ENCODE measurements at places on chromosomes 3 and 15. TPM values are rescaled to one million over a fixed set of nuclear protein-coding genes. Genes with fewer than 3 reads are reported as not detected.

Gene FAM131A
- total RNA-seq = 27.1 TPM

Gene IL12A
- total RNA-seq = not detected

Gene CD200
- 0.27 TPM for total RNA-seq

Gene HTR3D
- total RNA-seq = not detected

DNA sequence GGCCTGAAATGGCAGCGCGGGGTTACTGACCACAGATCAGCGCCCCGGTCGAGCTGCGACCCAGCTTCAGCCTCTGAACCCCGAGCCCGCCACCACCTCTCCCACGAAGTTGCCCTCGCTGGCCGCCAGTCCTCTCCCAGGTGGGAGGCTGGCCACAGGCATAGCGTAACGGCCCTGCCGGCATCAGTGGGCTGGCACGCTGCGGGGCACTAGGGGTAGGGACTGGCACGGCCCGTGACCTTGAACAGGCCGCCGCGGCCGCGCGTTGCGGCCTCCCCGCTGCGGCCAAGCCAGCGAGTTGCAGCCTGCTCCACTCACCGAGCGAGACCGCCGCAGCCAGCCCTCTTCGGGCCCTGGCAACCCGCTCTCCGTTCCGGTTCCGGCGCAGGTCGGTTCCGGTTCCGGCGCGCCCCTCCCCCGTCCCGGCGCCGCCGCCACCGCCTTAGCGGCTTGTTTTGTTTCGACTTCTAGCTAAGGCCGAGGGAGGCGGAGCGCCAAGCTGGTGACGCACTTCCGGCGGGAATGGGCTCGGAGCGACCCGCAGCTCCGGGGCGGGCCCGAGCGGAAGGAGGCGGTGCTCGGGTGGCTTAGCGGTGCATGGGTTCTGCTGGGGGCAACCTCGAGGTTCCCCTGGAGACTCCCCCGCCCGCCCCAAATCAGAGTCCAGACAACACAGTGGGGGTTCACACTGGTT is at the start of gene USP19:
Gene USP19, minus strand, starts transcription at position 386 of the 694 bp plus-strand sequence. CDS start 1,678 bp downstream, outside the sequence.
- DNase-seq = peak; percentile 97
- no peaks in the 10 kb centered on the region for H3K27me3 ChIP-seq
- H3K4me1 ChIP-seq = peaks cover 16% of the 10 kb centered on the region
- peak within 1 kb of the TSS; percentile 99 for H3K27ac ChIP-seq
- H3K4me3 ChIP-seq = peak within 1 kb of the TSS; percentile 99

- H3K27ac ChIP-seq = peak overlapping the region; percentile 56
- H3K36me3 ChIP-seq = peaks cover 71% of the 10 kb centered on the region
- no peaks in the 10 kb centered on the region for H3K4me1 ChIP-seq
Measured at GRCh38 chr15:90083954-90084607, 18.2 kb downstream of the IDH2 start.

DNA sequence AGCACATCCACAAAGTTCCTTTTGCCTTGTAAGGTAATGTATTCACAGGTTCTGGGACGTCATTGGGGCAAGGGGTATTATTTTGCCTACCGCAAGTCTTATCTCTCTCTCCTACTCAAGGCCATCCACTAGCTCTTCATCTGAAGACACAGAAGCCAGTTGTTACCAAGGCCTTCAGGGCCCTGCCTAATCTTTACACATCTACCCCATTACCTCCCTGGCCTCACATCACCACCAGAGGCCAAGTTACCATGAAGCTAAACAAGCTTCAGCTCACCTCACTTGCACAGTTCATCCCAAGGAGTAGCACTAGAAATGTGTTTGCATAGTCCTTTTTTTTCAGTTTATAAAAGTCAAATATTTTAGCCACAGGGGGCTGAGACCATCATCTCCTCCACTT is 34.1 kb downstream of the ATP8B4 start:
- no peak for DNase-seq
- H3K27me3 ChIP-seq = no peaks in the 10 kb centered on the region
- H3K27ac ChIP-seq = no peak overlapping the region
- H3K36me3 ChIP-seq = no peaks in the 10 kb centered on the region

DNA sequence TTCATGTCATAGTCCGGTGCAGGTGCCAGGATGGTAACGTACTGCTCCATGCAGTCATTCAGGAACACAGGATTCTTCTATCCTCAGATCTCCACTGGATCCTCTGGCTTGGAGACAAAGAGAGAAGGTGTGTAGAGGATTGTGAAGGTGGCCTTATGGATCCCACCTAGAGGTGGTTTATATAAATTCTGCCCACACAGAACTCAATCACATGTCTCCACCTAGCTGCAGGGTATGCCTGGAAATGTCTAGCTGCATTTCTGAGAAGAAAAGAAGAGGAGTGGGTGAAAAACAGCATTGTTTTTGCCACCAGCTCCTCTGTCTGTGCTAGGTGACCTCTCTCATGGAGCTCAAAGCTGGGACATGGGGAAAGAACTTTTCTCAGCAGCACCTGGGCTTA is 478.7 kb downstream of the PDCD6IP start:
- no peak for DNase-seq
- no peaks in the 10 kb centered on the region for H3K4me1 ChIP-seq
- H3K36me3 ChIP-seq = no peaks in the 10 kb centered on the region
- H3K4me3 ChIP-seq = no peak overlapping the region
- H3K27ac ChIP-seq = no peak overlapping the region

- H3K27ac ChIP-seq = no peak overlapping the region
- H3K4me3 ChIP-seq = no peak overlapping the region
- no peaks in the 10 kb centered on the region for H3K36me3 ChIP-seq
- no peaks in the 10 kb centered on the region for H3K27me3 ChIP-seq
- no peak for DNase-seq
Measured at GRCh38 chr15:31437686-31438085, 111.1 kb downstream of the KLF13 start.

DNA sequence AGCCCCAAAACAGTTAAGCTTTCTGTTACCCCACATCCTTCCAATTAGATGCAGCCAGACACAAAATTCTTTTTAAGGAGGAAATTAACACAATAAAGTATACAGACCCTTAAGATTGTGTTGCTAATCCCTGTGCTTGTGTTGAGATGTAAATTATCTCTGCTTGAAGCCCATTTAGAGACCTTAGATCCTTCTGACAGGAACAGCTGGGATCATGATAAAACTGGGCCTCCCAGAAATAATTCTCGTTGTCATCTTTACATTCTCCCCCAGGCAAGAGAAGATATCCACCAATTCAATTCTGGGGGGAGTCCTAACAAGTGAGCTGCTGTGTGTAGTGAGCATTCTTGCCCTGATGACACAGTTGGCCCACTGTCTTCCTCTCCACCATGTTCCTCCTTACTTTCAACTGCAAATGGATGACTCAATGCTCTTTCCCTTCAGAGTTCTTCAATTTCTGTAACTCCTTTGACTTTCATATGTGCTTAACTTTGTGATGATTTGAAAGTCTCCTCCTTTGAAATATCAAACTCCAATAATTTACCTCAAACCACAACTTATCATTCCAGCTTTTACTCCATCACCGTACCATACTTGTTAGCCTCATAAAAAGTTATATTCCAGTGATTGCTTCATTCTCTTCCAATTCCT is 186.6 kb downstream of the RAP2B start:
- no peak overlapping the region for H3K4me3 ChIP-seq
- H3K4me1 ChIP-seq = no peaks in the 10 kb centered on the region
- no peak for DNase-seq
- H3K27ac ChIP-seq = no peak overlapping the region
- H3K36me3 ChIP-seq = no peaks in the 10 kb centered on the region

DNA sequence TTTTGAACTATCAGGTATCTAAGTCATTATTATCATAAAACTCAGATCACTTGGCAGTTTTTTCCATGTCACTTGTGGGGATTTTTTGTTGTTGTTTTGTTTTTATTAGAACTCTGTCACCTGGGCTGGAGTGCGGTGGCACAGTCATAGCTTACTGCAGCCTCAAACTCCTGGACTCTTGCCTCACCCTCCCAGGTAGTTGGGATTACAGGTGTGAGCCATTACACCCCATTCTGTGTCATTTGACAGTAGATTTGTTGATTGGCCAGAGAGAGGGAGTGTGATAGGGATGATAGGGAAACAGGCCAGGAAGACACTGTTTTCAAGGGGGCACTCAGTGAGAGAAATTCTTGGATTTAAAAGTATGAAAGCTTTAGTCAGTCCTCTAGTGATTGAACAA is 54.7 kb upstream of the SCAANT1 start:
- peaks cover 65% of the 10 kb centered on the region for H3K4me1 ChIP-seq
- no peak for DNase-seq
- H3K36me3 ChIP-seq = no peaks in the 10 kb centered on the region
- no peaks in the 10 kb centered on the region for H3K27me3 ChIP-seq
- H3K4me3 ChIP-seq = no peak overlapping the region

DNA sequence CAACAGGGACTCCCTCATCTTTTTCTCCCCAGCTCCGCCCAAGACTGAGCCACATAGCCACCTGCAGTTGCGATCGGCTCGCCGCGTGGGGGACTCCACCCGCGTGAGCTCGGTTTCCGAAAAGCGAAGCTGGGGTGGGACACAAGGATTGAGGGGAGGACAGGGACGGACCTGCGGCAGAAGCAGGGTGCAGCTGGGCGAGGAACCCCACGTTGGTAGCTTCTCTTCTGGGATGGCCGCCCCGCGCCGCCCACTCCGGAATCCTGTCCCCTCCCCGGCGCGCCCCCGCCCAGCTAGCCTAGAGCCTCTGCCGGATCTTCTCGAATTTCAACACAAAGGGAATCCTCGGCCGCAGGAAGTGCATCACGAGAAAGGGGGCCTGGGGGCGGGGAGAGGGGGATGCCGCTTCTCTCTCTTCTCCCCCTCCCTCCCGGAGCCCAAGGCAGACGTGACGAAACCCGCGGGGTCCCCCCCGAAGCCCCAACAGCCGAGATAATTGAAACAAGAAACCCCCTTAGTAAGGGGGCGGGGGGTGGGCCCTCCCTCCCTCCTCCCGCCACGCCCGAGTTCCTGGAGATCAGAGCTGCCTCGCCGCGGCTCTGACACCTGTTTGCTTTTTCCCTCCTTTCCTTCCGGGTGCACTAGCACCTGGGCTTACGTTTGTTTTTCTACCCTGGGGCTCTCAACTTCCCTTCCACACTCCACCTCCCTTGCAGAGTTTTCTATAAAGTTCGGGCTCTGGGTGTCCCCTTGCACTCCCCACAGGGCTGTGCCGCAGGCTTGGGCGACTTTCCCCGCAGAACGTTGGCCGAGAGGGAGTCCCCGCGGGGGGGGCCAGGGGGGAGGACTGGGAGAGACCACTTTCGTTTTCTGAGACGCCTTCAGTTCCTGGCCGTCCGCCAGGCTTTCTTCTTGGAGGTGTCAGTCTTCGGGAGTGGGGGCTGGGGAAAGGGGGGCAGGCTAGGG is 1.3 kb upstream of the KCNH8 start:
- no peaks in the 10 kb centered on the region for H3K36me3 ChIP-seq
- H3K4me1 ChIP-seq = no peaks in the 10 kb centered on the region
- peak; percentile 29 for DNase-seq
- H3K27me3 ChIP-seq = peaks cover 33% of the 10 kb centered on the region
- H3K4me3 ChIP-seq = peak overlapping the region; percentile 74

DNA sequence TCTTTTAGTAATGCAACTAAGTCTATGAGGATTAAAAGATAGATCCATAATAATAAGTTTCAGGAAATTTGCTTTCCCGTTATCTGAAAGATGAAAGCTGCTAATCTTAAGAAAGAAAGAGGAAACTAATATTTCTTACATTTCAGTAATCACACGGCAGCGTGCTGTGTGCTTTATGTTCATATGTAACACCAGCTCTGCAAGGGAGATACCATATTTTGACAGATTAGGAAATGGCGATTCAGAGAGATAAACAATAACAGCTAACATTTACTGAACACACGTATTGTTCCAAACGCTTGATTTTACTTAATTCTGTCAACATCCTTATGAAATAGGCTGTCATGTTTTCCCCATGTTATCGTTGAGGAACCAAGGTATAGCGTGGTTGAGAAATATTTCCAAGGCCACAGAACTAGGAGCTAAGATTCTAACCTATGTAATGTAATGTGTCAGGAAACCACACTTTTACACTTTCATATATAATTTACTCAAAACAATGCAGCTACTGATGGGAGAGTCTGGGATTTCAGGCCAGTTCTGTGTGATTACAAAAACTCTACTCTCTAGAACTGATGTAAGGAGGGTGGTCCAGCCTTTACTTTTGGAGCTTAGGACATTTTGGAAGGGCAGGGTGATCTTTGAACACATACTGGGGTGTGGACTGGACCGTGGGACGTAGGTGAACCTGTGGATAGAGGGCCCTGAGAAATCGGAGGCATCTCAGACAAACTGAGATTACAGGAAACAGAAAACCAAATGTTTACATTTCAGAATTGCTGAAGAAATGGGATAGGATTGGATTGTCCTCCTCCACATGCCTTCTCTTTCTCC is 100.6 kb downstream of the IL1RAP start:
- H3K36me3 ChIP-seq = no peaks in the 10 kb centered on the region
- H3K4me1 ChIP-seq = no peaks in the 10 kb centered on the region
- no peaks in the 10 kb centered on the region for H3K27me3 ChIP-seq
- no peak for DNase-seq

GRCh38 chr15:57112178-57112577 is 193.7 kb downstream of the TCF12 start:
- no peaks in the 10 kb centered on the region for H3K36me3 ChIP-seq
- H3K4me1 ChIP-seq = peaks cover 37% of the 10 kb centered on the region
- H3K27ac ChIP-seq = peak overlapping the region; percentile 42
- no peaks in the 10 kb centered on the region for H3K27me3 ChIP-seq

All from gastrocnemius medialis (tissue), 4 donors.